ENCODE measurements at places on chromosomes 2 and 18.

GRCh38 chr18:41150316-41150715, 804.7 kb upstream of the PIK3C3 start:
- no peak for DNase-seq

GRCh38 chr18:50871846-50872245, 7.1 kb upstream of the ME2 start:
- DNase-seq: no peak

DNA sequence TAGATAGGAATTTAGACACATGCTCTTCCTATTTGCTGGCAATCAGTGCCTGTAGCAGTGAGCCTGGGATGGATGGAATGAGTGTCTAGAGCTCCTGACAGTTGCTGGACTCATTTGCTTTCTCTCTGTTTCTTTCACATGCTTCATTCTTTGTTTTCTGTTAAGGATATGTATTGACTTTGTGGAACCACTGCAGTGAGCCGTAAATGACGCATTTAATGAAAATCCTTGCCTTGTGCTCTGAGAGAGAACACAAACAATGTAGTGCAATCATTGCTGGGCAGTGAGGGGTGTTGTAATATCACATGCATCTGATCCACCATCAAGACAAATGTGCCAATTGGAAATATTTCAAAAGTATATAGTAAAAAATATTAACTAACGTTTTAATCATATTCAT, 25.2 kb upstream of the CDH20 start:
- DNase-seq: no peak

- DNase-seq: no peak
Measured at GRCh38 chr18:2310886-2311285, 260.4 kb downstream of the METTL4 start.

- DNase-seq: no peak
Measured at GRCh38 chr18:68041327-68041726, 524.8 kb upstream of the DSEL start.

DNA sequence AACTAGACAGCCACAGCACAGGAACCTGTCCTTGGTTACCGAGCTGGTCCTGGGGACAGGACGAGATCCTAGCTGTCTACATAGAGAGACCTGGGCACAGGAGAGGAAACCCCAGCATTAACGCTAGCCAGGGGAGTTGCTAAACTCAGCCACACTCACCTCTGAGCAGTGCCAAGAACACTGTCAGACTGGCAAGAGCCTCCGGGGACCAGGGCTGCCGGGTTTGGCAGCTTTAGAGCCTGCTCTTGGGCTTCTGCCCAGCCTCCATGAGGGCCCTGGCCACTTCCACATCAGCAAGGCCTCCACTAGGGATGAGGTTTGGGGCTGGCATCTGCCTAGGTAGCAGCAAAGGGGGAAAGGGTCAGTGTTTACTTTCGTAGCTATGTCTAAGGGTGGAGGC, 6.7 kb downstream of the TMBIM1 start:
- no peak for DNase-seq

- DNase-seq: no peak
Measured at GRCh38 chr2:32372519-32373182, 15.8 kb downstream of the BIRC6 start.

Data from stimulated activated CD8-positive, alpha-beta memory T cell treated with anti-CD3 and anti-CD28 coated beads, Interleukin-7, amount 100 ng/mL, for 24 hours (primary cell).